ENCODE measurements at places on chromosomes 4 and X.

GRCh38 chr4:17781300-17782287, at the start of gene FAM184B:
Gene FAM184B (minus strand): TSS chr4:17781621. CDS start chr4:17781299, 322 bp downstream.
- DNase-seq, result no peak

DNA sequence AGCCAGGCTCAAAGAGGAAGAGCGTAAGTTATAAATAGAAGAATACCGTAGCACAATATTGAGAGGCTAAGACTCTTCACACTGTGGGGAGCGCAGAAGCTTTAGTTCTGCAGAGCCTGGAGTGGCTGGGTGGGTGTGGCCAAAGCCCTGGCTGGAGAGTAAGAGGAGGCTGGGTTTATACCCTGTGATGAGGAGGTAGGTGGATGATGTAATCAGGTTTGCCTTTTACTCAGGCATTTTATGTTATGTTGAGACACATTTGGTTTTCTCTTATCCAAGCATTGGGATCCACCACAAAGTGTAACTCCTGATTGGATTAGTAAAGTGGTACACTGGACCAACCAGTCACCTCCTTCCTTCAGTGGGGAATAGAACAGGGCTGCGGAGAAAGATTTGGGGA, 13.9 kb downstream of the CDS1 start:
- DNase-seq, result no peak

- no peak for DNase-seq
Observed at GRCh38 chr4:113823291-113823659, 61.7 kb upstream of the CAMK2D start.

DNA sequence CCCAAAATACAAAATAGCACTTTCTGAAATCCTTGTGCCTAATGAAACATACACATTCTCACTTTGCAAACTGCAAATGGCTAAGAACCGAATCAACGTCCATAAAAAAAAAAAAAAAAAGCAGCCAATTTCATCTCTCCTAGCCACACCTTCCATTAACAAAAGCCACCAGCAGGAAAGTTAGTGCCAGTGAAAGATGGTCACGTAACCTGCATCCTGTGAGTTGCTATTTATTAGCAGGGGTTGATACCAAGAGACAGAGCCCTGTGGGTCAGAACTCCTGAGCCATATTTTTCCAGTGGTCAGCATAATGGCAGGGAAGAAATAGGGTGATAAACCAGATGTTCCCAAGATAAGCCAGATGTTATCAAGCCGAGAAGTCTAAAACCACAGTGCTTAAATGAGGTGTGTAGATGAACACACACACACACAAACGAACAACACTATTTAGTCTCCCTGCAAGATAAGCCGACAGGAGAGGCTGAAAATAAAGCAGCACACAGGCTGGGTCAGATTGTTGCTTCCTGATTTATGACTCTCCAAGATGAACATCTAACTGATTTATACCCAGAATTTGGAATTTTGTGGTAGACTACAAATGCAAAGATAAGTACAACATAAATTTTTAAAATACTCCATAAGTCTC, 11.5 kb downstream of the PPARGC1A start:
- DNase-seq, result no peak

DNA sequence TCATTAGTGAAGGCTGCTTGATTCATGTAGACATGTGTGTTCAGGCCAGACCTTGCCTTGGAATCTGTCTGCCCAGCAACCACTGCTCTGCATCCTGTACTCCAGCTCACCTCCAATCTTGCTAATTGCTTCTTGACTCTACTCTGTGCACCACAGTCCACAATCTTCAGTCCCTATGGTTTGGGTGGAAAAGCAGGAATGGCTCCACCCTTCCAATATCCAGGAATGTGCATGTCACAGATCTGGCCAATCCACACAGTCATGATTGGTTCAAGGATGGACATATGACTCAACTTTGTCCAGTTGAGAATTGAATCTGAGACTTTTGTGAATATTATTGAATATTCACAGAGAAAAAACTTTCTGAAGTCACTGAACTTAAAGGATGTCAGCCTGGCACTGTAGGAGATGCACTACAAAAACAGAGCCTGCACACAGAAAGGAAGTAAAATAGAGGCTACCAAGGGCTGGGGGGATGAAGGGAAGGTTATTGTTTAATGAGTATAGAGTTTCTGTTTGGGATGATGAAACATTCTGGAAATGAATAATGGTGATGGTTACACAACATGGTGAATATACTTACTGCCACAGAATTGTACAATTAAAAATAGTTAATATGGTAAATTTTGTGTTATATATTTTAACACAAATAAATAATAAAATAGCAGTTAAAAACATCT, 161.3 kb upstream of the USP38 start:
- DNase-seq, result no peak

- no peak for DNase-seq
Observed at GRCh38 chr4:121980643-121981042, 28.8 kb upstream of the TRPC3 start.

- DNase-seq, result no peak
Observed at GRCh38 chr4:141467225-141467624, 169.2 kb upstream of the IL15 start.

GRCh38 chr4:122787940-122788339, 38.7 kb upstream of the FGF2 start:
- DNase-seq, result no peak

Data from AG04449 (cell line).